Urinary bladder (tissue), 4 donors: ENCODE measurements at places on chromosomes 13 and 19.

- no peak for DNase-seq
Measured at GRCh38 chr19:8021374-8021773, 15.9 kb upstream of the ELAVL1 start.

DNA sequence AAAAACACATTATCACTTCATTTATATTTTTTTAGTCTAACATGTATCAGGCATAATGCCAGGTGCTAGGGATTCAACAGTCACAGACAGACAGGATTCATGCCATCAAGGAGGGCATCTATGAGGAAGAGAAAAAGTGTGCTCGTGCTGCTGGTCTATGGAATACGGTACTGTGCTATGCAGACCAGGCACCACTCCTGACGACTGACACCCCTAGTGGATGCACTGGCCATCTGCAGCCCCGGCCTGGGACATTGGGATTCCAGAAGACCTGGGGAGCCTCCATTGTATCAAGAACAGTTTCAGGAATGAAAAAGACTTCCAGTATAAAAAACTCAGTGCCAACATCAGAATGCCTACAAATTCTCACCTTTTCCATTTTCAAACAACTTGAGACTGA, 94.0 kb downstream of the KLF12 start:
- DNase-seq: no peak

DNA sequence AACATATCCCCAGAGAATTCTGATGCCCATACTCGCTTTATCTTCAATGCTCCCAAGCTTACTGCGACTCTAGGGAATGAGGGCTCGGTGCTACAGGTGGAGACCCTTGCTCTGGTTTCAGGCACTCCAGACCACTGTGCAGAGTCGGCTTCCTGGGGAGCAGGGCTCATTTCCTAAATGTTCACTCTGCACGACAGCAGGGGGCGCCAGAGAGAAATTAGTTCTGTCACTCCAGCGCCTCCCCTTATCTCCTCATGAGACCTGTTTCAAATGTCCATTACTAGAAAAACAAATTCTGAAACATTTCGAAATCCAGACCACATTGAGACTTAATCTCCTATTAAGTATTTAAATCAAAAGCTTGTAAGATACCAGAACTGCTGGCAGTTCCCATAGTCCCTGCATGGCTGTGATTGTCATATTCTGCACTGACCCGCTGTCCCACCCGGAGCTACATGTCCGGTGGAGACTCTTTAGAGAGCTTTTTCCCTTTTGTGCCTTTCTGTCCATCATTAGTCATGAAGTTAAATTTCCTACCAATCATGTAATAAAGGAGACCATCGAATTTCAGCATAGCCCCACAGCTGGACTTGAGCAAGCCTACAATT, 22.4 kb downstream of the EPSTI1 start:
- DNase-seq: no peak

DNA sequence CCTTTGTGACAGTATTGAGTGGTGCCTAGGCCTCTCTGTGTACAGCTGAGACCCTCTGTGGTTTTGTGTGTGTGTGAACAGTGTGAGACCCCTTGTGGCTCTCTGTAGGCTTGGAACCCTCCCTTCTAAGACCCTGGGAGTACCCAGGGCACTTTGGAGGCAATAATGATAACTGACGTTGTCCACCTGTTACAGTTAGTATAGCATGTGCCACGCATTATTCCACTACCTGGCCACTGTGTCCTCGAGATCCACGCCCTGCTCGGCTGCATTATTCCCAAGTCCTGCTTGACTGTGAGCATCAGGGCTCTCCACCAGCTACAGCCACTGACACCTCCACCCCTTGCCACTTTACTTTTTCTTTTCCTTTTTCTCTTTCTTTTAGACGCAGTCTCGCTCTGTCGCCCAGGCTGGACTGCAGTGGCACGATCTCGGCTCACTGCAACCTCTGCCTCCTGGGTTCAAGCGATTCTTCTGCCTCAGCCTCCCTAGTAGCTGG, 2.0 kb downstream of the GRAMD1A start:
- DNase-seq: no peak

DNA sequence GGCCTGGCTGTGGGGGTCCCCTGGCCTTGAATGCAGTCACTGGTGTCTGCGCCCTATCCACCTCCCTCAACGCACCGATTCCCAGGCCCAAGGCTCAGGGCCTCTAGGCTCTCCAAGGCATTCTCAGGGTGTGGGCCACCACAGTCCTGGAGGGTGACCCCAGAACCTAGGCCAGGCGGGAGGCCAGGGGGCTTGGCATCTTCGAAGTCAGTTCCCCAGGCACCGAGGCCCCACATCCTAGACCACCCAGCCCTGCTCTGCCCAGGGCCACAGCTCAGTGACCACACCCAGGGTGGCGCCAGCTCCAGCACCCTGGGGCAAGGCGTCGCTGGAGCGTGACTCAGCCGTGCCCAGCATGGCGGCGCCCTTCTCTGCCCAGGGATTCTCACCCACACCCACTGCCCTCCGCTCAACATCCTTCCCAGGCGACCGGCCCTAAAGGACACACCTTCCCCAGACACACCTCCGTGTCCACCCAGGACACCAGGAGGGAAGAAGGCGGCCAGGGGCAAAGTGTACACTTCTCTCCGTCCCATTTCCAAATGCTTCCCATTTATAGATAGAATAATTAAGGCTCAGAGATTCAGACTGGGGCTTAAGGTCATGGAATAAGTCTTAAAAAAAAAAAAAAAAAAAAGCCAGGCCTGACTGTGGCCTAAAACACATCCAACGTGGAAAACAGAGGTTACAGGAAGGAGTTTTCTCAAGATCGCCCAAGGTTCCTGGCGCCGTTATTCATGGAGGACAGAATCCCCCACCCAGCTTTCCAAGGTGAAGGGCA, 36.4 kb upstream of the NANOS3 start:
- no peak for DNase-seq

GRCh38 chr19:58513694-58514563, 2.1 kb upstream of the SLC27A5 start:
- DNase-seq: no peak

DNA sequence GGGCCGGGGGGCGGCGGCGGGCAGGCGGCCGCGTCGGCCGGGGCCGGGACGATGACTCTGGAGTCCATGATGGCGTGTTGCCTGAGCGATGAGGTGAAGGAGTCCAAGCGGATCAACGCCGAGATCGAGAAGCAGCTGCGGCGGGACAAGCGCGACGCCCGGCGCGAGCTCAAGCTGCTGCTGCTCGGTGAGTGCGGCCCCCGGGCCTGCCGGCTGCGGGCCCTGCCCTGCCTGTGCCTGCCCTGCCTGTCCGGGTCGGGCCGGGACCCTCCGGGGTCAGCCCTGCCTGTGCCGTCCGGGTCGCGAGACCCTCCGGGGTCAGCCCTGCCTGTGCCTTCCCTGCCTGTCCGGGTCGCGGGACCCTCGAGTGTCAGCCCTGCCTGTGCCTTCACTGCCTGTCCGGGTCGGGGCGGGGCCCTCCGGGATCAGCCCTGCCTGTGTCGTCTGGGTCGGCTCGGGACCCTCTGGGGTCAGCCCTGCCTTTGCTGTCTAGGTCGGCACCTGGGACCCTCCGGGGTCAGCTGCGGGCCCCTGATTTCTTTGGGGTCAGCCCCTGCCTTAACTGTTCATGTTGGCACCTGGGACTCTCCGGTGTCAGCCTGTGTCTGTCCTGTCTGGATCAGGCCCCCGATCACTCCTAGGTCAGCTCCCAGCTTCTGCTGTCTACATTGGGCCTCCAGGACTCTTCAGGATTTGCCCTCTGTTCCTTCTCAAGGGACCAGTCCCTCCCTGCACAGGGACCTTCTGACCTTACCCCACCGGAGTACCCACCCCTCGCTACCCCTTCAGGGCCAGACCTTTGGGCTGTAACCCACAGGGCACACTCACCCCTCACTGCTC, 659 bp downstream of the GNA11 start:
- no peak for DNase-seq

DNA sequence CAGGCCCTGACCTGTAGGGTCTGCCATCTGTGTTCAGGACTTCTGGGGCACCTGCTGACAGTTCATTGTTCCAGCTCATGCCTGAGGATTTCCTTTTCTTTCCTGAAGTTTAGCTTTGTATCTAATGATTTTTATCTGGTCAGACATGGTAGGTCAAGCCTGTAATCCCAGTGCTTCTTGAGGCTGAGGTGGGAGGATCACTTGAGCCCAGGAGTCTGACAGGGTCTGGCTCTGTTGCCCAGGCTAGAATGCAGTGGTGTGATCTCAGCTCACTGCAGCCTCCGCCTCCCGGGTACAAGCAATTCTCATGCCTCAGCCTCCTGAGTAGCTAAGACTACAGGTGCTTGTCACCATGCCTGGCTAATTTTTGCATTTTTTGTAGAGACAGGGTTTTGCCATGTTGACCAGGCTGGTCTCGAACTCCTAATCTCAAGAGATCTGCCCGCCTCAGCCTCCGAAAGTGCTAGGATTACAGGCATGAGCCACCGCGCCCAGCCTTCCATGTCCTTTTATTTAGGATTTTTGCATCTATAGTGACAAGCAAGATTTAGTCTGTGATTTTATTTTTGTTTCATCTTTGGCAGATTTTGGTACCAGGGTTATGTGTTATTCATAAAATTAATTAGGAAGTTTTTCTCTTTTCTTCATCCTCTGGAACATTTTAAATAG, 33.2 kb downstream of the CHST8 start:
- DNase-seq: no peak

DNA sequence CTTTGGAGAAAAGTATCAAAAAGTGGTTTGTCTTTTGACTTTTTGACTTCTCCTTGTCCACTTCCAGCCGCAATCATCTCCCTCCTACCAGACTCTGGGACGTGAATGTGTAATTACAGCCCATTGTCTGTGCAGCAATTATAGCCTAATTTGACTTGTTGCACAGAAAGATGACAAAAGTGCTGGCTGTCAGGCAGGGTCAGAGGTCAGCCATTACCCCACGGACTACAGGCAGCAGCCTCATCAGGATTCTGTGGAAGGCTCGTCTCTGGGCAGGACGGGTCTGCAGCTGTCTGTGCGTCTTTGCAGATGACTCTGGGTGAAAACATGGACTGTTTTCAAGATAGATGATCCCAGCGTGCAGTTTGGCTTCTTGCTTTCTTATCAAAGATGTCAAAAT, 102.2 kb upstream of the EDNRB start:
- DNase-seq: no peak

DNA sequence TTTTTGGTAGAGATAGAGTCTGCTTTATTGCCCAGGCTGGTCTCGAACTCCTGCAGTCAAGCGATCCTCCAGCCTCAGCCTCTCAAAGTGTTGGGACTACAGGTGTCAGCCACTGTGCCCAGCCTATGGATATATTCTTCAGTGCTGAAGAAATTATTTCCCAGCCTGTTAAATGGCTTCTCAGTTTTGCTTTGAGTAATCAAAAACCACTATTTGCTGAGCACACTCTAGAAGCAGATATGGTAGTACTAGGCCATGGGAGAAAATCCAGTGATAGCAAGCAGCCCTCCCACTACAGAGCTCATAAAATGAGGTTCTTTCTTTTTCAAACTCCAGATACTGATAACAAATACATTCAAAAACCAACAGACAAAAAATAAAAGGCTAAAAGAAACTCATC, 80.6 kb upstream of the CLDN10 start:
- DNase-seq: no peak

DNA sequence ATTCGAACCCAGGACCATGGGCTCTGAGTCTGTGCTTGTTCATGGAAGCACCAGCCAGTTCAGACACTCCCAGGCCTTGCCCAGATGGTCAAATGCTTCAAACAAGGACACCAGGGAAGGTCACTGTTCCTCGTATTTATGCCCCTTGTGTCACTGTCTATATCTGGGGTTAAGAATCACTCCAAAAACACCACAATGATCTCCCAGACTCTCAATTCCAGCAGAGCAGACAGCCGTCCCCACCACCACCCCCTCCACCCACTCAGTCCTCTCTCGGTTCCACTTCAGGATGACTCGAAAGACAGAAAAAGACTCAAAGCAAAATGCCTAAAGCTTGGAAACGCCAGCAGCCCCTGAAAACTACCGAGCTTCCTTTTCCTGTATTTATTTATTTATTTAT, 79.0 kb downstream of the INSR start:
- no peak for DNase-seq

DNA sequence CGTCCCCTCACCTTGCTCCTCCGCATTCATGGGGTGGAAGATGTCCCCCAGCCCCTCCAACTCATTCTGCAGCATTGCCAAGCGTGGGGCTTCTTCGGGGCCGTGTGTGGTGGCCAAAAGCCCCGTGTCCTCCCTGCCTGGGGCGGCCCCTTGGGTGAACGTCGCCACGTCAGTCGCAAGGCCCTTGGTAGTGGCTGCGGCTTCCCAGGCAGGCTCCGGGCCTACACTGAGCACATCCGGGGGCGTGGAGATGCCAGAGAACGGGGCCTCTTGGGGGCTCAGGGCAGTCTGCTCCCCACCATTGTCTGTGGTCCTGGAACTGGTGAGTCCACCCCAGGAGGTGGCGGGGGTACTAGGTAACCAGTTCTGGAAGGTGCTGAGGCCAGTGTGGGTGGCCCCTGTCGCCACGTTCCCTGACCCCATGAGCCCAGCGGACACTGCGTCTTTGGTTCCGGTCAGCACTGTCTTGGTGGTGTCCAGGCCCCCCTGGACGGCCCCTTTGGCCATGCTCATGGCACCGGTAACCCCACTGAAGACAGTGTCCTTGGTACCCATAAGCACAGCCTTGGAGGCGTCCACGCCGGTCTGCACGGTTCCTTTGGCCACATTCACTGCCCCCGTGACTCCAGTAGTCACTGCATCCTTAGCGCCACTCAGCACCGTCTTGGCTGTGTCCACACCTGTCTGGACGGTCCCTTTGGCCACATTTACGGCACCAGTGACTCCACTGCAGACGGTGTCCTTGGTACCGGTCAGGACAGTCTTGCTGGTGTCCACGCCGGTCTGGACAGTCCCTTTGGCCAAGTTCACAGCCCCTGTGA, 7.6 kb downstream of the PLIN4 start:
- DNase-seq: no peak

- DNase-seq: no peak
Measured at GRCh38 chr13:70792121-70792520, 683.9 kb upstream of the KLHL1 start.

DNA sequence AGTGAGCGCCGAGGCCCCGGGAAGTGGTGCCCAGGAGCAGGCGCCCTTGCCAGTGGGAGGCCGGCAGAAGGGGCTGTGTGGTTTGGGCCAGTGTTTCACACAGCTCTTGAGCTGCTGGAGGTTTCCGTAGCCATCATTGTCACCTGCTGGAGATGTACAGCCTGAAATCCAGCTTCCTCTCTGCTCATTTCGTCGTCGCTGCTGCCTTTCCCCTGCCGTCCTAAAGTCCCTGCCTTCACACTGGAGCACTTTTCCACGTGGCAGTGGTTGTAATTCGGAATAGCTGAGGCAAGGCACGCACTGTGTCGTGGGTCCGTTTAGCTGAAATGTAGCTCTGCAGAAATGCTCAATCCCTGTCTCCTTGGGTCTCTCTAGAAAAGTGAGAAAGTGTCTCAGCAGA, 13.2 kb downstream of the DAZAP1 start:
- DNase-seq: no peak

- DNase-seq: no peak
Measured at GRCh38 chr13:94860981-94861407, 148.6 kb upstream of the SOX21 start.

- no peak for DNase-seq
Measured at GRCh38 chr19:48568345-48568886, 16.4 kb downstream of the SULT2B1 start.
